AG08395 (cell line): ENCODE measurements at places on chromosomes 2 and 18.

- no peak for DNase-seq
These were observed 324.5 kb upstream of the UBE2E3 start for GRCh38 chr2:180655842-180656454.

DNA sequence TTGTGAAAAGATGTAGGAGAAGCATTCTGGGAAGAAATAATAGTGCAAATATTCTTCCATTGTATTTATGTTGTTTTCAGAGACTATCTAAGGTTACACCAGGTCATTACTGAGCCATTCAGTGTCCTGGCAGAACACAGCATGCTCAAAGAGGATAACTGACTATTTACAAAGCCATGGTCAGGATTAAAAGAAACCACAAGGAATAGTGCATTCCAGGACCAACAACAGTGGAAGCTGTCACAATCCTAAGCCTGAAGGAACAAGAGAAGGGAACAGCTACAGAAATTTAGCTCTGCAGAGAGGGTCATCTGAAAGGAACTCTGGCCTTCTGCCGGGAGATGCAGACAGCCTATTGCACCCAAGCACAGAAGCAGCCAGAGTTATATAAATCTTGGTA, 116.7 kb downstream of the DSC3 start:
- no peak for DNase-seq

- no peak for DNase-seq
These were observed 377.4 kb downstream of the TGIF1 start for GRCh38 chr18:3827236-3827845.

DNA sequence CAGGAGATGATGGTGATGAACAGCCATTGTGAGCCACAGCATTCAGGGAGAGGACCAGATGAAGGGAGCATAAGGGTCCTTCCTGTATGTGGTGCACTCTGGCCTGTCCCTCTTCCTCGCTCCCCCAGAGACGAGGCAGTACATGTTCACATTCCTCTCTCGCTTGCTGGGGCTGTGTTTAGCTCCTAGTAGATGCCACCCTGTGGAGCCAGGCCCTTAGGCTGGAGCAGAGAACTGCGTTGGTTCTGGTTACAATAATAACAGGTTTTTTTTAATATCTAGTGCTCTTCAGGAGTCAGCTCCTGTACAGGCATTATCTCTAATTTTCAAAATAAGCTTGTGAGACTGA, 171.1 kb upstream of the MYT1L start:
- no peak for DNase-seq

GRCh38 chr2:98896416-98896815, 39.6 kb downstream of the CRACDL start:
- DNase-seq: no peak

DNA sequence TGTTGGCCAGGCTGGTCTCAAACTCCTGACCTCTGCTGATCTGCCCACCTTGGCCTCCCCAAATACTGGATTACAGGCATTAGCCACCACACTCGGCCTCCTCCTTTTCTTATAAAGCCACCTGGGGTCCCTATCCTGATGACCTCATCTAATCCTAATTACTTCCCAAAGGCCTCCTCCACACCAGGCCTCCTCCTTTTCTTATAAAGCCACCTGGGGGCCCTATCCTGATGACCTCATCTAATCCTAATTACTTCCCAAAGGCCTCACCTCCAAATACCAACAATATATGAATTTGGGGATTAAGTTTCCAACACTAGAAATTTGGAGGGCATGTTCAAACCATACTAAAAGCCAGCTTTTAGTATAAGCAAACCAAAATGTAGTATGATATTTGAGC, 9.7 kb upstream of the RMC1 start:
- DNase-seq: no peak

- DNase-seq: peak; percentile 74
These were observed 77.8 kb downstream of the MBP start for GRCh38 chr18:77054606-77055428.

- no peak for DNase-seq
These were observed 12.6 kb downstream of the NEU2 start for GRCh38 chr2:233044974-233045605.

GRCh38 chr2:2600366-2600765, 269.3 kb upstream of the MYT1L start:
- DNase-seq: no peak

DNA sequence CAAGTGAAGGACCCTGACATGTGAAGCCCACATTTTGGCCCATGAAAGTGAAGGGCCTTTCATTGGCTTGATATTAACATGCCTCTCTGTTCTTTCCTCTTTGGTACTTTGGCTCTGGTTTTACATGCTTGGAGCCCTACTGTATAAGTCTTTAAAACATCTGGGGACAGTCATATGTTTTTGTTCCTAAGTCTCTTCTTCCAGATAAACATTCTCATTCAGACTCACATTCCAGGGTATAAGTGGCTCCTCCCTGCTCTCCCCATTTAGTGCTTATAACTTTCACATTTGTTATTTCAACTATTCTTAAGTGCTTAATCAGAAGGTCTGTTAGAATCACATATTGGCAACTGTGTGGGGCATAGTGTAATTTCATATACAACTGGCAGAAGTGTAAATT, 1932.2 kb upstream of the CELF4 start:
- DNase-seq: no peak

DNA sequence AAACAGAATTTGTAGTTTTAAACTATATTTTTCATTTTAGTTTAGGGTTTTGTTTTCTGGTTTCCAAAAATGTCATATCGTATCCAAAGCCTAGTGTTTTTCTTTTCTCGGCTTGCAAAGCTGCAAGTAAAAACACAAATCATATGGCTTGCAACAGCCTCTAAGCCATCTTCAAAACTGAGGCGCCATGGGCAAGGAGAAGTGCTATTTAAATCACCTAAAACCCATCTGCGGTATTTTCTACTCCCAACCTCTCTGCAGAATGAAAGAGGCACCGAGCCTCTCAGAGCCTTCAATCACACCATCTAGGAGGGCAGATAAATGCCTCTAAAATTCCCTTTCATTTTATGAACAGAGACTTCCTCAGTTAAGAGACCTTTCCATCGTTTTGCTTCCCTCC, 25.2 kb downstream of the FECH start:
- DNase-seq: no peak

GRCh38 chr2:121746071-121746578, 9.3 kb upstream of the TSN start:
- DNase-seq: no peak

DNA sequence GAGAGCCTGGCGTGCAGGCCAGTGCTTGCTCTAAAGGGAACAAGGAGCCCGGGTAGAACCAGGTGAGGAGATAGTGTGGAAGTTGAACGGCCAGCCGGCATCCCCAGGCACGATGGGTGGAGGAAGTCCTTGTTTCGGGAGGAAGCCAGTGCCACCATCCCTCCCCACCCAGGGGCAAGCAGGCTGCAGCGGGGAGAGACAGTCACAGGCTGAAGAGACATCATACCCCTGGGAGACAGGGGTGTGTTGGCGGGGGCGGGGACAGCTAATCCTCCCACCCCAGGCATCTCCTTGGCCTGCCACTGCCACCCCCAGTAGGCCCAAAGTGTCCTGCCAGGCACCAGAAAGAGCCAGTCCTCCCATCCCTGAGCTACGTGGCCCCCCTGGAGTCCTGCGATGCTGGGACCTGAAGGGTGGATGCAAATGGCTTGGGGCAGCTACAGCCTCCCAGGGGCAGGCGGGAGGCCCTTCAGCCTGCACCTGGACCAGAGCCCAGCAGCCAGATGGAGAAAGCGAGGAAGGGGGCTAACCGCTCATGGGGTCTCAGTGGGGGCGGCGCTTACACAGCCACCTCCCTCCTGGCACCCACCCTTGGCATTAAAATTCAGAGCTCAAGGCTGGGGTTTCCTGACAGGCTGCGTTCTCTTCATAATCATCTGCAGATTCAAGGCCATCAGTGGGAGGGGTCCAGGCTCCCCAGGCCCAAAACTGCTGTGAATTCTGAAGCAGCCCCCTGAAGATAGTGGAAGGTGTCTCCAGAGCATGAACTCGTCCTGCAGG, 14.8 kb upstream of the GPR55 start:
- DNase-seq: no peak

DNA sequence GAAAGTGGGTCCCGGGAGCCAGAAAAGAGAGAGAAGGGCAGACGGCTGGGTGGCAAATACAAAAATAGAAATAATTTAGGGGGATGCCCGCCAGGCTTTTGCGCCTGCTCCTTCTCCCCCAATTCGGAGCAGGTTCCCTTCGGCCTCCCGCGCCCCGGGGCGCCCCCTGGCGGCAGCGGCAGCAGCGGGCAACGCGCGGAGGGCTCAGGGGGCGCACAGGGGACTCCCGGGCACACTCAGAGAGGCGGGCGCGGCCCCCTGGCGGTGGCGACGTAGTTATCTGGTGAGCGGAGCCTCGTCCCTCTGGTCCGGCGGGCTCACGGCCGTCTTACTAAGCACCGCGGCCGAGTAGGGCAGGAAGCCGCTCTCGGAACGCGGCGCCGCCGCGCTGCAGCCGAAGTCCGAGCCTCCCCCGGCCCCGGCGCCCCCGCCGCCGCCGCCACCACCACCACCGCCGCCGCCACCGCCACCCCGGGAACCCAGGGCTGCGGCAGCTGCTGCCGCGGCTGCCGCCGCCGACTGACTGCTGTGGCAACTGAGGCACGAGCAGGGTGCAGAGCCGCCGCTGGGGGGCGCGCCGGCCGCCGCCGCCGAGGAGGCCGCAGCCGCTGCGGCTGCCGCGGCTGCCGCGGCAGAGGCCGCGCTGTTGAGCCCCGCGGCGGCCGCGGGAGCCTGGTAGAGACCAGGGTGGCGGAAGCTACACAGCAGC, 3.8 kb downstream of the EVX2 start:
- peak; percentile 58 for DNase-seq

- no peak for DNase-seq
These were observed 12.2 kb upstream of the ATP6V1B1 start for GRCh38 chr2:70923378-70924015.
